ENCODE measurements at places on chromosomes 11 and 22. TPM values are rescaled to one million over a fixed set of nuclear protein-coding genes. Genes with fewer than 3 reads are reported as not detected.

Gene NRGN
- 21.2 TPM for total RNA-seq

Gene PIWIL4
- total RNA-seq, result 0.71 TPM

DNA sequence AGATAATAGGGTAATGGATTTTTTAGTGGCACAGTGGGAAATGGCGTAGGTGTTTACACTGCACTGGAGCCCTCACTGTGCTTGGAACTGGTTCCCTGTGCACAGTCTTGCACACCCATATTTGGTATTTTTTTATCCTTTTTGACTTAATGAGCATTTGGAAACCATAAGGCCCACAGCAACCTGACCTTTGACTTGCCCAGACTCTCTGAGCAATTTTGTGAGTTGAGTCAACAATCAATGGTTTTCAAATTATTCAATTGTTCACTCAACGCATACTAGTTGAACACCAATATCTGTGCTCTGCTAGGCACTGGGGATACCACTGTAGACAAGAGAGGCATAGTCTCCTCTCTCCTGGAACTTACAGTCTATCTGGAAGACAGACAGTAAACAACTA lies 14.3 kb downstream of the CD44 start:
- peak; percentile 24 for DNase-seq

GRCh38 chr22:41338614-41339212 lies 37.4 kb downstream of the ZC3H7B start:
- DNase-seq, result no peak

- no peak for DNase-seq
Measured at GRCh38 chr11:77519847-77520246, 46.0 kb upstream of the PAK1 start.

DNA sequence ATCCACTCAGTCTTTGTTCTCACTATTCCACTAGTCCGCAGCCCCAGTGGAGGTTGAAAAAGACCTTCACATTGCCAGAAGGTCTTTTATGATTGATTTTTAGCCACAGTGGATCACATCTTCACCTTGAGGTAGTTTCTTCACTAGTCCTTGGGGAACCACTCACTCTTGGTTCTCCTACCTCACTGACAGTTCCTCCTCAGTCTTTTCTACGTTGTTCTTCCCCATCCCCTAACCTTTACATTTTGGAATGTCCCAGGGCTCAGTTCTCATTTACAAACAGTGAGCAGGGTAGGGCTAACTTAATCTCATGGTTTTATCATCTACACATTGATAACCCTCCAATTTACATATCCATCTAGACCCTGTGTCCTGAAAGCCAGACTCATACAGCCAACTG lies 316.4 kb upstream of the SORL1-AS1 start:
- DNase-seq, result no peak

DNA sequence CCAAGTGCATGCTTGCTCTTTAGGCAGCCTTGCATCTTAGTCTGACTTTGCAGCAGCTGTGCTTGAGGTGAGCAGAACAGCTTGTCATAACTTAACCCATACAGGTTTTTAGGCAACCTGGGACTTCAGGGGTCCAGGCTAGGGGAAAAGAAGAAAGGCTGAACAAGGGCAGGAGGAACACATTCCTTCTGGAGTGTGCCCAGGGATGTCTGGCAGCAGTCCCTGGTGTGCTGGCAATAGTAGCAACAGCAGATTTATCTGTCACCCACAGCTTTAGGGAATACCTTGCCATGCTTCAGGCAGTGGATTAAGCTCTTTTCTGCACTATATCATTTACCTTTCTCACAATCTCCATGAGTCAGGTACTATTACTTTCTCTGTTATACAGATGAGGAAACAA lies 513.0 kb downstream of the RAB38 start:
- DNase-seq, result no peak

Gene NOX4
- total RNA-seq, result not detected

- peak; percentile 93 for DNase-seq
Measured at GRCh38 chr11:131888230-131888855, 517.9 kb downstream of the NTM start.

GRCh38 chr22:35695202-35695601 lies 22.5 kb upstream of the APOL5 start:
- no peak for DNase-seq

Gene METTL15
- total RNA-seq, result 14.6 TPM

DNA sequence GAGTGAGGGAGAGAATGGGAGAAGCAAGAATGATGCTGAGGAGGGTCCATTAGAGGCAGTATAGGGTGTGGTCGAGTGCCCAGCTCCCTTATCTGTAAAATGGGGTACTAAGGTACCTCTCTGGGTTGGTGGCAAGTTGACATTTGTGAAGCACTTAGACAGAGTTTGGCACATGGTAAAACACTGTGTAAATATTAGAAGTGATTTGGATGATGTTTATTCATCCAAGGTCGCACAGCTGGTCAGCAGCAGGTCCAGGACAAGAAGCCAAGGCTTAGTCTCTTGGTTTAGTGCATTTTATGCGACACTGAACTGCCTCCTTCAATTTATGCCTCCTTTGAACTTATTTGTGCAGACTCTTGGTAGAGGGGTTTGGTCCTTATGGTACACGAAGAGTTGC lies 19.4 kb downstream of the KREMEN1 start:
- no peak for DNase-seq

Gene MS4A1
- not detected for total RNA-seq

- no peak for DNase-seq
Measured at GRCh38 chr11:128046213-128046612, 541.1 kb downstream of the ETS1 start.

DNA sequence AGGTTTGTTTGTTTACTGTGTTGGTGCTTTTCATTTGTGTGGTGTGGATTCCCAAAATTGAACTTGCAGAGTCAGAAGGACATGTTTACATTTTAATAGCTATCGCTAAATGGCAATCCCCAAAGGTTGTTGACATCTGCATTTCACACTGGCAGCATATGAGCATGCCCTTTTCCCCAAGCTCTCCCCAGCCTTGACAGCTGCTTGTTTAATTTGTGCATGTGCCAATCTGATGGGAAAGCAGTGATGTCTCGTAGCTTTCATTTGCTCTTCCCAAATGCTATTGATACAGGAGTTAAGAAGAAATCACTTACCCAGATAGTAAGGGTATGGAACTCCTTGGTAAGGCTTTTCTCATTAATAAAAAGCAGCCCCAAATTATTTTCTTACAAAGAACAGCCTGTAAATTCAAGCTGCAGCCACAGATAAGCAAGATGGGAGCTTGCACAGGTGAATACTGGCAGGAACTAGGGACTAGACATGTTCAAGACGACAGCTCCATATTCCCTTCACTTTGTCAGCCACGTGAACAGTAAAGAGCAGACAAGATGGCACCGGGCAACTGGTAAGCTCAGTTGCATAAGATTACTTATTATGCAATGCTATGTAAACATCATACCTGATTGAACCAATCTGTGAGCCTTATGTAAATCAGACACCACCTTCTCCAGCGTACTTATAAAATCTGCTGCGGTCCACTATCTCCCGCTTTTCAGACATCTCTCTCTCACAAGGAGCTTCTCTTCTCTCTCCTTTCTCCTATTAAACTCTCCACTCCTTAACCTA lies 87.4 kb downstream of the IGLL5 start:
- no peak for DNase-seq

DNA sequence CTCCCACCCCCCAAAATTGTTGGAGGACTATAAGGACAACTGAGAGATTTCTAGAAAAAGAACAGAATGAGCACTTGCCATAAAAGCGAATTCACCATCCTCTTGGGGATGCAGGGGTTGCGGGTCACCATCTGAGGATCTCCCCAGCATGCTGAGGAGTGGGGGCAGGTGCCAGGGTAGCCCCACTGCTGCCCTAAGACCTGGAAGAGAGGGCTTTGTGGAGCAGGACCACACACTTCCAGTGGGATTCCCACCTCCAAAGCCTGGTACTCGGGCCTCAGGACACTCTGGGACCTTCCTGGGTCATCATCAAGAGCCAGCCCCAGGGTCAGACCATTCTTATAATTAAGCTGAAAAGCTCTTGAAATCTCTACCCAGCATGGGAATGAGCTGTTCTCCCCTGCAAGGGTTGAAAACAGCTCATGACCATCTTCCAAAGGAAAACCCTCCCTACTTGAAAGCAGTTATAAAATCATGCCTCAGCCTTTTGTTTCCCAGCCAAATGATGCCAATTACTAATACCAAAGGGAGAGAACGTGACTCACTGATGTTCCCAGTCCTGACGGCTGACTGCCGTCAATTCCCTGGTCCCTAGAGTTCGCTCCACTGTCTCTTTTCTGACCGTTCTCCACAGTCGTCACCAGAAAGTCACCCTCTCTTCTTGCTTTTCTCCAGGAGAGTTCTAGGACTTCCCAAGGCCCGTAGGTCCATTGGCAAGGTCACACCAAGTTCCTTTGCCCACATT lies 76.8 kb upstream of the CREB3L1 start:
- peak; percentile 93 for DNase-seq

DNA sequence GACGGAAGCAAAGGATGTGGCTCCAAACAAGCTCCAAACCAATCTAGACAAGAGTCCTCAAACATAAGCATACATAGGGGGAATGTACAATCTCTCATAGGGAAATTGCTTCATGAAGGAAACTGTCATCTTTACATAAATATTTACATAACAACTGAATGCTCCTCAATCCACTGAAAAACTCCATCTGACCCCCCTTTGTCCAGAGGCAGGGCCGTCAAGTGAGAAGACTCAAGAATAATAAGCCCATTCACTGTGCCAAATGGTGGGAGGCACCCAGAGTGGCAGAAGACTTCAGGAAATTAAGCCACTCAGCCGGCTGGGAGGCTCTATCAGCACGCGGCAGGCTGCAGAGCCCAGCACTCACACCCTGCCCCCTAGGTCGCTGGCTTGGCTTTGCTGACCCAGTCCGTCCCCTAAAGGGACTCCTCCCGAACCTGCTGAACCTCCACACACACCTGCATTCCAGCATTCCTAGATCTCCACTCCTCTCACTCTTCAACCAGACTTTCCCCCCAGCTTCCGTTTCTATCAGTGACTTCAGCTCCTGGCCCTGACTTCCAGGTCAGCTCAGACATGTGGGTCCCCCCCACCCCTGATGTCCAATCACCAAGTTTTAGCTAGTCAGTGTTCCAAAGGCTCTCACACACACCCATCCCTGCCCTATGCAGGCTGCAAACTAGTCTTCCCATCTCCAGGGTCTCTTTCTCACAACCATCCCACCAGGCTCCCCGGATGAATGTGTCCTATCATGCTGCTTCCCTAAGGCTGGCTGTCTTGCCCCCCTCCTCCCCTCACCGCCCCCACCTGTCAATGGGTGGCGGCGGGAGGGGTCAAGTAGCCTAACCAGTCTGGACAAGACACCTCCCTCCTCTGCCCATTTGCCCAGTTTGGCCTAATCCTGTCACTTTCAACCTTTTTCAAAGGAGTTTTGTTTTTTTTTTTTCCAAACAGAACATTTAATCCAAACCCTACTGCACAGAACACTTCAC lies 11.3 kb downstream of the VPS37C start:
- no peak for DNase-seq

DNA sequence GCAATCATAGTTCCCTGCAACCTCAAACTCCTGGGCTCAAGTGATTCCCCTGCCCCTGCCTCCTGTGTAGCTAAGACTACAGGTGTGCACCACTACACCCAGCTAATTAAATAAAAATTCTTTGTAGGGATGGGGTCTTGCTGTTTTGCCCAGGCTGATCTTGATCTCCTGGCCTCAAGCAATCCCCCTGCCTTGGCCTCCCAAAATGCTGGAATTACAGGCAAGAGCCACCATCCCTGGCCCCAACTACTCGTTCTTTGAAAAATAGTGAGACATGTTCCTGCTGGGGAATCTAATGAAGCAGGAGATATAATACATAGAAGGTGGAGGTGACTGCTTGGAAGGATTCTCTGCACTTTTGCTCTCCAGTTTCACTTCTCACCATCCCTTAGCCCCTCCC lies 40.1 kb upstream of the RFPL3 start:
- no peak for DNase-seq

Gene TOM1
- 17.1 TPM for total RNA-seq

GRCh38 chr11:119512369-119512768 lies 89.4 kb upstream of the THY1 start:
- no peak for DNase-seq

GRCh38 chr11:115154355-115154736 lies 349.9 kb downstream of the CADM1 start:
- DNase-seq, result no peak

- DNase-seq, result peak; percentile 67
Measured at GRCh38 chr11:13119361-13119760, 110.2 kb downstream of the RASSF10 start.

GRCh38 chr11:103078710-103079109 lies 13.2 kb downstream of the DCUN1D5 start:
- DNase-seq, result no peak

DNA sequence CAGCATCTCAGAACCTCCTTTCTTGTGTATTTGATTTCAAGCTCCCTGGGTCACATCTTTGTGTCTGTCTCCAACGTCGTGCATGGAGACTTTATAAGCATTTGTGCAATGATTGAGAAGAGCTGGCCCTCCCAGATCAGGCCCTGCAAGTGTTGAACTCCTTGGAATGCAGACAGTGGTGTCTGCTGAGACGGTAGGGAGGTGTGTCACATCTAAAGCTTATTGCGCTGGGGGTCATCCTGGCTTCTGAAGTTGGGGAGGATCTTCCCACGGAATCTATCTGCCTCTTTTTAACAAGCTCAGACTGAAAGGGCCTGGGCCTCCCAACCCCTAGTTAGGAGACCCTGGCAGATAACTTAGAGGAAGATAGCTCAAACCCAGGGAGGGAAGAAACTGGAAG lies 6.7 kb downstream of the APLNR start:
- DNase-seq, result no peak

Gene EMID1
- not detected for total RNA-seq

Gene LRRC56
- total RNA-seq, result 0.34 TPM

All from M059J (cell line).